Heart right ventricle (tissue), 16 donors: ENCODE measurements at places on chromosomes 11 and 22.

GRCh38 chr11:116918925-116919655, 81.7 kb upstream of the APOA1 start:
- DNase-seq, result no peak

GRCh38 chr11:71962428-71963038, 33.7 kb downstream of the RNF121 start:
- DNase-seq, result no peak

DNA sequence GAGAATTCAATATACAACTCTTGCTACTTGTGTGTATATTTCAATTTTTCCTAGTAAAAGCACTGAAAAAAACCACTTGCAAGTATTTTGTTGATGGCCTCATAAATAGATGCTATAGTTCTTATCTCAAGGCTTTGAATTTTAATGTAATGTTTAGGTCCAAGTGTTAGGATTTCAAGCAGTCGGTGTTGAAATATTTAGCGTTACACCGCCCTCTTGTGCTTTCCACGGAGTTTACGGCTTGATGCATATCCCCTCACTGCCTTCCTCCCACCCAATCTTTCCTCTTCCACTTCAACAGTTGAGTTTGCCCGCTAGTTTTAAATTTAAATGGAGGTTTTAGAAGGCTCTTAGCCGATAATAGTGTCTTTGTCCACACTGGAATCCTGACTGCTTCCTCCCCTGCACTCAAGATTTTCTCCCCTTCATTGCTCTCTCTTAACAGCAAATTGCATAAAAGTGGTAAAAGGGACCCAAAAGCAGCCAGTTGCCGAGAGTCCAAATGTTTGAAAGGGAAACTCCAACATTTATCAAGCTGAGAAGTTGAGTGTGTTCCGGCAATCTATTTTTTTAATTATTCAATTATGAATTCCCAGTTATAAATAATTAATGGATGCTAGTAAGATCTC, 25.9 kb upstream of the HTATIP2 start:
- DNase-seq, result no peak

- DNase-seq, result no peak
These were observed 1303.4 kb downstream of the TBC1D22A start for GRCh38 chr22:48065892-48066291.

GRCh38 chr11:36744375-36745168, 146.5 kb upstream of the RAG2 start:
- peak; percentile 57 for DNase-seq

DNA sequence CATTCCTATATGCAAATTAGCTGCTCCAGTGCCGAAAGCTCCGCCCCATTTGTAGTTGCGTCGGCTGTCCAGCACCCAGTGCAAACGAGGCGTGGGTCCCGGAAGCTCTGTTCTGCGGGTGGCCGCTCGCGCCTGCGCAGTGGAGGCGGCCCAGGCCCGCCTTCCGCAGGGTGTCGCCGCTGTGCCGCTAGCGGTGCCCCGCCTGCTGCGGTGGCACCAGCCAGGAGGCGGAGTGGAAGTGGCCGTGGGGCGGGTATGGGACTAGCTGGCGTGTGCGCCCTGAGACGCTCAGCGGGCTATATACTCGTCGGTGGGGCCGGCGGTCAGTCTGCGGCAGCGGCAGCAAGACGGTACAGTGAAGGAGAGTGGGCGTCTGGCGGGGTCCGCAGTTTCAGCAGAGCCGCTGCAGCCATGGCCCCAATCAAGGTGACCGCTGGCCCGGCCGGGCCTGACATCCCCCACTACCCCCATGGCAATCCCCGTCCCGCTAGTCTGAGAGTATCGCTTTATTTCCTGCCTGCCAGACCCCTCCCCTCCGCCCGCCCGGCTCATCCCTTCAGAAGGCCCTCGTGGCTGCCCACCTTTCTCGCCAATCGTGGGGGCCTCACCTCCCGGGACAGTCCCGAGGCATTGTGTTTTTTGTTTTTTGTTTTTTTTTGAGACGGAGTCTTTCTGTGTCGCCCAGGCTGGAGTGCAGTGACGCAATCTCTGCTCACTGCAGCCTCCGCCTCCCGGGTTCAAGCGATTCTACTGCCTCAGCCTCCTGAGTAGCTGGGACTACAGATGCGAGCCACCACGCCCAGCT, at the start of gene PRDX5:
Gene PRDX5, plus strand, starts transcription at position 161 of the 805 bp plus-strand sequence. Its CDS starts 95 bp downstream, at position 256.
- DNase-seq, result peak; percentile 97

DNA sequence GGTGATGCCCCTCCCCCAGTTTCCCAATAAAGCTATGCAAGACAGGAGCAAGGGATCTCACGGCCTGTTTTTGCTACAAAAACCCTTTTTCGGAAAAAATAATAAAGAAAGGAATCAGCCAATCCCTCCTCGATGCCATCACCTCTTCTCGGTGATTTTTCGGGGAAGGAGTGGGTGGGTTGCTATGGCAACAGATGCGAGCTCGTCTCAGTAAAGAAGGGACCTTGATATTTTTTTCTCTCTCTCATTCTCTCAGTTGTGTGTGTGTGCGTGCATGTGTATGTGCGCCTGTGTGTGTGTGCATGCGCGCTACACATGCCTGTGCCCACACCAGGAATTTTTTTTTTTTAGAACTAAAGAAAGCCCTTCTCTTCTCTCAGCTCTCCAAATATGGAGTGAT, 3.8 kb upstream of the NPAS4 start:
- no peak for DNase-seq

DNA sequence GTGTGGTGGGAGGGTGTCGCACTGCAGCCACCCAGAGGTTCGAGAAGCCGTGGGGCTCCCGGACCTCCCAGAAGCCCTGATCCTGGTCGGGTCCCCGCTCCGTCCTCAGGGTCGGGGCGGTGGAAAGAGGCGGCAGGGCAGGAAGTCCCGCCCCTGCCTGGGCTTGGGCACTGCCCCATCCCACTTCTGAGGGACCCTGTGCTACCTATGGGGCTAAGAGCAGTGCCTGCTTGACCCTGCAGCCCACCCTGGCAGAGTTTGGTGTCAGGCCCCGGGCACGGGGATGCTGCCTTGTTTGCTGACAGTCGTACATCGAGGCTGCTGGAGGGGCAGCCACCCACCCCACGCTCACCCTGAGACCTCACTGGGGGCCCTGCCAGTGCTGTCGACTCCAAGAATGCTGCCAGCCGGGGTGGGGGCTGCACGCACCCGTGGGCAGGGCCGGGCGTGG, 19.4 kb downstream of the RNH1 start:
- no peak for DNase-seq

DNA sequence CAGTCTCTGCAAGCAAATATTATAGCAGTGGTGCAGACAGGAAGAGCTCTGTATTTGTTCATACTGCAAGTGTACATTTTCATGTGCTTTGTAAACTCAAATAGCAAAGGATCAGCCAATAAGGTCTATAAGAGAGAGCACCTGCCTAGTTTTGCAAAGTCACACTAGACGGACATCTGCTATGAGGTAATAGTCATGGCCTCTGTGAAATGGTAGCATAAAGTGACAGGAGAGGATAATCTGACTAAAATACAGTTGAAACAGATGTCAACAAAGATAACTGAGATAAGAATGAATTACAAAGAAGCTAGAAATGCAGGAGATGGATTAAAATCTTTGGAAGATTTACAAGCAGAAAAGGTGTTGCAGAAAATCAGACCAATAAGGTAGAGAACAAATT, 70.6 kb upstream of the SPON1 start:
- DNase-seq, result no peak

DNA sequence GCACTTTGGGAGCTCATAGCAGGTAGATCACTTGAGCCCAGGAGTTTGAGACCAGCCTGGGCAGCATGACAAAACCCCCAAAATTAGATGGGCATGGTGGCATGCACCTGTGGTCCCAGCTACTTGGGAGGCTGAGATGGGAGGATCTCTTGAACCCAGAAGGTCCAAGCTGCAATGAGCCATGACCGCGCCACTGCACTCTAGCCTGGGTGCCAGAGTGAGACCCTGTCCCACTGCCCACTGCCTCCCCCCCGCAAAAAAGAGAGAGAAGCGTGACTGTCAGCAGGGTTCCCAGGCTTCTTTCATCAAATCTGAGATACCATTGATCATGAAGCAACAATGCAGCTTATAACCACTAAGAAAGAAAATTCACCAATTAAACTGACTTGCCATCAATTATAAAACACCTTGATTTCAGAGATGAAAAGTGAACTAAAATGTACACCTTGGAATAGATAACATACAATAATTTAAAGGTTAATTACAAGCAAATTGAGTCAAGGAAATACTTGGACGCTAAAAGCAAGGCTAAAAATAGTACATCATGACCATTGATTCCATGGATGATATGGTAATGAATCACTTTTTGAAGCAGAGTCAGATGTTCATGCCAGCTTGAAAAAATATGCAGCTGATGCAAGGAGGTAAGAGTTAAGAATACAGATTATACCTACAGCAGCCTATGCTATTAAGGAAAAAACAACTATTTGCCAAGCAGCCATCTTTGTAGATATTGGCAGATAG, 90.8 kb upstream of the ALKBH3 start:
- DNase-seq, result no peak

GRCh38 chr22:35334004-35334403, 34.3 kb downstream of the TOM1 start:
- no peak for DNase-seq

DNA sequence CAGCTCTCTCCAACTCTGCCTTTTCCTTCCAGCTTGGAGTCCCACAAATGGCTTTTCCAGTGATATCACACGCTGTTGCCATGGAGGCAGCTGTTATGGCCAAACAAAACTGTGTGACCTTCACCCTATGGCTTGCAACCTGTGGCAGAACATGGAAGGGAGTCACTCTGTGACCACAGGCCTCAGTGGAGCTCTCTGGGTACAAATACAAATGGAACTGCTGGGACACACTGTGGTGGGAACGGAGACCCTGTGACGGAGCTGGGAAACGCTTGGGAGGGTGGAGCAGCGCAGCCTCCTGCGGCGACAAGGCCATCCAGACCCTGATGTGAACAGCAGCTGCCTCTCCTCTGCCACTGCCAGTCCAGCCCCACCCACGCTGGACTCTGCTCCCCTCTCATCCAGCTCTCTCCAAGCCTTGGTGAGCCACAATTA, 162.5 kb downstream of the ETS1 start:
- peak; percentile 53 for DNase-seq

DNA sequence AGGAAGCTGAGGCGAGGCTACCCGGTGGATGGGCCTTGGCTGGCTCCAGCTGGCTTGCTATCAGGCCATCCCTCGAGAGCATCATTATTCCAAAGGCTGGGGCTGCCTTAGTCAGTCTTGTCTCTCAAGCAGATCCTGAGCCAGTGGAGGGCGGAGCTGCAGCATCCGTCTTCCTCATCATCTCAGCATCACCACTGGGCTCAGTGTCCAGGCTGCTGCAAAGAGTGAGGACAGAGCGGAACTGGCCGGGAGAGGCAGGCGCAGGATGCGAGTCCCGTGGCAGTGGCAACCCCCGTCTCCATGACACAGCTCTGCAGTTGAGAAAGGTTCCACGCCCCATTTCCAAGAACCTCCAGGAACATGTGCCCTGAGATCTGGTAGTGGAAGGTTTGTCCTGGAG, 4.4 kb downstream of the TP53I11 start:
- peak; percentile 75 for DNase-seq

- no peak for DNase-seq
These were observed 46.4 kb downstream of the IGLL5 start for GRCh38 chr22:22933807-22934542.

DNA sequence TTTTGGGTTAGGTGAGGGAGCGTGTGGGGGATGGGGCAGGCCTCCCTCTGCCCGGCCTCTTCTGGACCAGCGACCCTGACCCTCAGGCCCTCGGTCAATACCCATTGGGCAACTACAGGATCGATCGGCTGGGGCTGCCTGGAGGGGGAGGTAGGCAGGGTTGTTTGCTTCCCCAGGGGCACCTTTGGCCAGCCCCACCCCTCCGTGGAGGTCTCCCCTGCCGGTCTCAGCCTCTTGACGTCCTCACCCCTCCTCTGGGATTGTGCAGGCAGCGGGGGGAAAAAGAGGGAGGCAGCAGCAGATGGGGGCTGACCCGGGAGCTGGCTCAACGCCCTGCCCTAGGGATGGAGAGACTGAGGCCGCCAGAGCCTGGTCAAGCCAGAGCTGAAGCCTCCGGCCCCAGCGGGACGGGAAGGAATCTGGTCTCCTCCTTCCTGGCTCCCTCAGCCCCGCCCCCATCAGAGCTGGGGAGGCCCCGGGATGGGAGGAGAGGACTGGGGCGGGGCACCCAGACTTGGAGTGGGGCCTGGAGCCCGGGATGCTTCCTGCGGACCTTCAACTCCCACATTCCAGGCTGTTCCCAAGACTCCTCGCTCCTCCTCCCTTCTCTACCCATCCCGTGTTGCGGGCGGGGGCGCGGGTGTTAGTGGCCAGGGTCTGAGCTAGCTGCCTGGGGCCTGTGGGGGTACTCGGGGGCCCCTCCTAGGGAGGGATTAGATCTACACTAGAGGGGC, 14.4 kb upstream of the CDC42EP1 start:
- peak; percentile 95 for DNase-seq

DNA sequence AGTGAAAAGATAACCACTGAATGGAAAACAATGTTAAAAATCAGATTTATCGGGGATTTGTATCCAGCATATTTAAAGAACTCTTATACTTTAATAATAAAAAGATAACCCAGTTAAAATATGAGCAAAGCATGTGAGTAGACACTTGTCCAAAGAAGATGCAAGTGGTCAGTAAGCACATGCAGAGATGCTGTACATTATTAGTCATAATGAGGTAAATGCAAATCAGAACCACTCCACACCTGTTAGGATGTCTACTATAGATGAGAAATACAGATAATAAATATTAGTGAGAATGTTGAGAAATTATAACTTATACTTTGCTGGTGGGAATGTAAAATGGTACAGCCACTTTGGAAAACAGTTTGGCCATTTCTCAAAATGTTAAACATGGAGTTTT, 28.0 kb downstream of the QSER1 start:
- DNase-seq, result no peak

GRCh38 chr22:22167791-22168189, 76.8 kb upstream of the VPREB1 start:
- no peak for DNase-seq

DNA sequence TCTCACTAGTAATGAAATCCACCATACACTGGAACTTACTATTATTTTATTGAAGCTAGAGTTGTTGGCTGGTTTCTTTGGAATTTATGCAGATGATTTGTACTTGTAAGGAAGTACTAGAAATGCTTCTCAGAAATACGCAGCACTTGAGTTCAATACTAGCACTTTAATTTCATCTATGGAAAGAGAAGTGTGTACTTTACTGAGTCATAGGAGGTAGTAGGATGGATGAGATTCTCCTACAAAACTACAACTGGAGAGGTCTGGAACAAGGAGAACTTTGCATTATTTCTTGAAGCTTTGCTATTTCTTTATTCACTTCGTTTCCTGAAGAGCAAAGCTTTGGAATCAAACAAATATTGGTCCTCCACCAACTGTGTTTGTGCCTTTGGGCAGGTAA, 44.1 kb upstream of the CCDC90B start:
- DNase-seq, result no peak
